NCI-H524 treated with DMSO at 0.1 percent for 48 hours (cell line): ENCODE measurements at places on chromosomes 12 and 14.

DNA sequence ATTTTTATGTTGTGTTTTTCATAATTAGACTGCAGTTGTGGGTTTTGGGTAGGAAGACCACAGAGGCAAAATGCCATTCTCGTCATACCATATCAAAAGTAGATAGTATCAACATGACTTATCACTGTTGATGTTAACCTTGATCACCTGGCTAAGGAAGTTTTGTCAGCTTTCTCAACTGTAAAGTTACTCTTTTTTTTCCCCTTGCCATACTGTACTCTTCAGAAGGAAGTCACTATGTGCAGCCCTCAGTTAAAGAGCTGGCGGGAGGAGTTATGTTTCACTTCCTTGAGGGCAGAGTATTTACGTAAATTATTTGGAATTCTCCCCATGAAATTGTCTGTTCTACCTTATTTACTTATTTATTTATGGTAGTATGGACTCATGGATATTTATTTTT is 78.7 kb downstream of the PRORP start:
- no peak for DNase-seq

GRCh38 chr14:105322791-105323556 is 8.4 kb downstream of the PACS2 start:
- DNase-seq, result no peak

DNA sequence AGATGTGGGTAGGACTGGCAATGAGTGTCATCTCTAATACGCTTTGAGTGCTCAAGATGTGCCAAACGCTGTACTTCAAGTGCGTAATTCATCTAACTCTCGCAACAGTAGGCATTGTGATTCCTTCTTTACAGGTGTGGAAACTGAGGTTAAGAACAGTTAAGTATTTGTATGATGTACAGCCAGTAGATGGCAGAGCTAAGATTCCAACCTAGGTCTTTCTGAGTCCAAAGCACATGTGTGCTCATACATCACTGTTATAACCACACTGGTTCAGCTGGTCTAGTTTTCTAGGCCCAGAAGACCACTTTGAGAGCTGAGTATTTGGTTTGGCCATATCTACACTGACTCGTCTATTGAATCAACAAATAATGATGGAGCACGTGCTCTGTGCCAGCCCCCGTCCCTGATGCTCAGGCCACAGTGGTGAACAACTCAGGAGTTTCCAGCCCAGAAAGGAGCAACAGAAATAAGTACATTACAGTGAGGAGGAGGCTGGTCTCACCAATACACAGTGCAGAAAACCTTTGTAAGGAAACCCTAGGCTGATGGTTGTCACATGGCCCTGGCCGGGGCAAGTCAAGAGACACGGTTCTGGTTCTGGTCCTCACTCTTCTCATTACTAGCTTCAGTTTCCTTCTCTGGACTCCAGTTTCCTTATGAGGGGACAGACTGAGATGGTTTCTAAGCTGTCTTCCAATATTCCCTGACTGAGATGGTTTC is 69.3 kb upstream of the SCN8A start:
- DNase-seq, result no peak

- DNase-seq, result no peak
Measured at GRCh38 chr14:32121948-32122347, 44.8 kb downstream of the ARHGAP5 start.

DNA sequence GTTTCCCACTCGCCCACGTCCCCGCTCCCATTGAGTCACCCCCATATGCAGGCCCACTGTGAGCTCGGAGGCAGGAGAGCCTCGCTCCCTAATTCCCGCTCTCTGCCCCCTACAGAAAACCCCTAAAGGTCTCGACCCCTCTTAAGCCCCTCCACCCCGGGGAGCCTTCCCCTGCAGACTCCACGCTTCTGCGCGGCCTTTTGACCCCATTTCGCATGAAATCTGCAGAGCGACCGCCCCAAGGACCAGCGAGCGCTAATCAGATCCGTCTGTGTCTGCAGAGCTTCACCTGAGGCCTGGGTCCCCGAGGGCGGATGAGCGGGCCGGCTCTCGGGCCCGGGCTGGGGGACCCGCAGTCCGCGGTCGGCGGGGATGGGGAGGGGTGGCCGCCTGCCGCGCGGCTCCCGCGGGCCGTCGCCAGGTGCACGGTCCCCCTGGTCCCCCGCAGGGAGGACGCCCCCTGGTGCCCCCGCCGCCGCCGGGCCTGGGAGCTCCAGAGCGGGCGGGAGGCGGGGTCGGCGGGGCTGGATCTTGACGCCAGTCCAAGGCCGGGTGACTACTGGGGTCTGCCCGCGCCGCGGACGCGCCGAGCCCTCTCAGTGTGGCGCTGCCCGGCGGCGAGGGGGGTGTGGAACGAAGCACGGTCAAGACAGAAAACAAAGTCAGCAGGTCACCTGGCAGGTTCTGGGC is 10.1 kb downstream of the BMP4 start:
- DNase-seq, result no peak

- no peak for DNase-seq
Measured at GRCh38 chr14:65109357-65109756, 7.0 kb upstream of the MAX start.

DNA sequence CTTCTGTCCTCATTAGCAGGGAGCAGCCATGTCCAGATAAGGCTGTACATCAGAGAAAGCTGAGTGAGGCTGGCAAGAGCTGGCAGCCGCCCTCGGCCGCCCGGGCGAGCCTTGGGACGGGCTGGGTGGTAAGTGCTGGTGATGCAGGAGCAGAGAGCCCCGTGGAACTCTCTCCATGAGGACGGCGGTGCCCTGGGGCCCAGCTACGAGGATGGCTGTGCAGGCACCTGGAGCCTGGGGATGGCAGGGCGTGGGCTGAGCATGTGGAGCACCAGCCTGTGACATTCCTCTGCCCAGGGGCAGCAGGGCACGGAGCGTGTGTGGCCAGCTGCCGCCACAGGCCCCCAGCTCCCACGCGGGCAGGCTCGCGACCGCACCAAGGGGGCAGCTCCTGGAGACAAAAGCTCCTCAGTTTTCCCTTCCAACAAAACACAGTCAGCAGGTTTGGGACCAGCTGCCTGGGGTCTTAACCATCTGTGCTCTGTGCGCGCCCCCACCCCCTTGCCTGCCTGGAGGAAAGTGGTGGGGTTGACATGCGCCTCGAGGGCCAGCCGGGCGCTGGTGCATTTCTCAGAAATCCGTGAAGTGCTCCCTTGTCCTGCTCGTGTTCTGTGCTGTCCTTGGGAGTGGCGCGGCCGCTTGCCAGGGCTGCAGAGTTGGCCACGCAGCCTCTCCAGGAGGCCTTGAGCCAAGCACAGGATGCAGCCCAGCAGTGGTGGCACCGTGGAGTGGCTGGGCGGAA is 21.4 kb downstream of the PACS2 start:
- DNase-seq, result peak; percentile 13
